Regular cardiac myocyte (primary cell): ENCODE measurements at places on chromosomes 4 and X. TPM values are rescaled to one million over a fixed set of nuclear protein-coding genes. Genes with fewer than 3 reads are reported as not detected.

The MAGEB2 gene
- total RNA-seq, result not detected in 2 replicates

The NXF2B gene
- total RNA-seq, result not detected in 2 replicates

The RHOXF2 gene
- not detected in 2 replicates for total RNA-seq

The ODAM gene
- not detected in 2 replicates for total RNA-seq

The OPRPN gene
- not detected in 2 replicates for total RNA-seq

The RBPJ gene
- total RNA-seq, result 85.7 and 94.7 TPM in 2 replicates

The DDIT4L gene
- 4.6 and 6.2 TPM in 2 replicates for total RNA-seq

The S100P gene
- total RNA-seq, result not detected in 2 replicates

The ANK2 gene
- 15.5 and 50.2 TPM in 2 replicates for total RNA-seq

The MAGEA2B gene
- total RNA-seq, result not detected in 2 replicates

The BBS12 gene
- total RNA-seq, result 4.6 and 7.6 TPM in 2 replicates

The TLR10 gene
- under 0.01 TPM in 1 of 2 replicates, not detected in the other for total RNA-seq
